Activated naive CD8-positive, alpha-beta T cell treated with anti-CD3 and anti-CD28 coated beads, Interleukin-2, amount 10 ng/mL, durations not matched to agents 7 days and 5 days (primary cell): ENCODE measurements at places on chromosomes 6 and 20.
A peak's percentile ranks its signal among the peaks of the same experiment; 100 is the strongest.

DNA sequence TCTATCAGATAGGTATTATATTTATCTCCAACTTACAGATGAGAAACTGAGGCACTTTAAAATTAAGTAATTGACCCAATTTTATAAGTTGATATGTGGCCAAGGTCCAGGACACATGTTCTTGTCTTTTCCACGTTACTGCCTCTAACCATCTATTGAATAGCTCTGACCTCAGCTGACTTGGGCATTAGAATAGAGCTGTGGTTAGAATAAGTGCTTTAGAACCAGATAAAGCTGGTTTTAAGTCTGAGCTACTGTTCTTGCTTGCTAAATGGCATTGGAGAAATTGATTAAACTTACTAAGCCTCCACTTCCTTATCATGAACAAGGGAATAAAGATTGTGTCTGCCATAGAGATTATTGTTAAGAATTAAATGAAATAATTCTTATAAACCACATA, 147.8 kb upstream of the DTNBP1 start:
- DNase-seq: no peak
- no peaks in the 10 kb centered on the region for H3K4me1 ChIP-seq
- H3K27ac ChIP-seq: no peak overlapping the region
- H3K27me3 ChIP-seq: peaks cover 14% of the 10 kb centered on the region
- H3K36me3 ChIP-seq: no peaks in the 10 kb centered on the region

- H3K27ac ChIP-seq: no peak overlapping the region
- DNase-seq: no peak
- H3K27me3 ChIP-seq: no peaks in the 10 kb centered on the region
These were observed 142.2 kb upstream of the SAMD5 start for GRCh38 chr6:147366290-147366689.

DNA sequence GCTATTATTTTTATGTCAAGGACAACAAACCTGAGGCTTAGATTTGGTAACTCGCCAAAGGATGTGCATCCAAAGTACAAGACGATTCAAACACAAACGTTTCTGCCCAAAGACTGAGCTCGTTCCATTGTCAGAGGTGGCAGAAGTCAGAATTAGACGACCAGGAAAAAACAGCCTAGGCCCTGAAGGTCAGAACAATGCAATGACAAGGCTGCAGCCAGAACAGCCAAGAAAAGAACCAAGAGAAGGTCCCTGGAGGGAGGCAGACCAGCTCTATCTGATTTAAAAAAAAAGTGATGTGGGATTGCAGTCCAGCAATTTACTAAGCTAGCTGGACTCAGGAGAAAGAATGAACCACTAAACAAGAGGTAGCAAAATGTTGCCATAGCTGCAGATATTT, 54.2 kb downstream of the NCOA7 start:
- no peak overlapping the region for H3K4me3 ChIP-seq
- H3K4me1 ChIP-seq: no peaks in the 10 kb centered on the region

DNA sequence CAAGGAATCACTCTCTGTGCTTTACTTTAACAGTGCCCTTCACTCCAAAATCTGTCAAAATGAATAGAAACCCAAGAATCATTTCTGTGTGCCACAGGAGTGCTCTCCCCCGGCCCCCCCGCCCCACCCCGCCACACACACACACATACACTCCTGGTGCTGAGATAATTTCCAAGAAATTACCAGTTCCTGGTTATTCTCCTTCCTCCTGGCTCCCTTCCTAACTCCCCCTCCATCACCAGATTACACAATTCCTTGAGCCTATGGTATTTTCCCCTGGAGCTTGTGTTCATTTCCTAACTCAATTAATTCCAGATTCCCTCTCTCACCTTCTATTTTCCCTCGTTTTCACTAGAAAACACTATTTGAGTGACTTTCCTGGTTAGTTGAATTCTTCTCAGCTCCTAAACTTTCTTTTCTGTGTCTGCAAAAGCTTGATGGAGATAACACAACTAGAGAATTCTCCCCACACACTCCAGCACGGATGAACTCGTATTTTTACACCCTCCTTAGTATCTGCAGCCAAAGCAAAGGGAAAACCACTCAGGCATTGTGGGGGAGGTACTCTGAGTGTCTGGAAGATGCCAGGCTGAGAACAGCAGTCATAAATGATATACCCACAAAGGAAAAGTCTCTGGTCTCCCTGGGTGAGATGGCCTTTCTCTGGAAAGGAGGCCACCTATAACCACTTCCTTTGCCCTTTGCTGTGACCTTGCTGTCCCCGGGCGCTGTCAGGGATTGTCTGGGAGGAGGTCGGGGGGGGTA, 1.9 kb upstream of the SLC24A3 start:
- peaks cover 55% of the 10 kb centered on the region for H3K27me3 ChIP-seq
- H3K4me1 ChIP-seq: peaks cover 1% of the 10 kb centered on the region
- DNase-seq: no peak
- H3K27ac ChIP-seq: no peak overlapping the region
- H3K36me3 ChIP-seq: no peaks in the 10 kb centered on the region

DNA sequence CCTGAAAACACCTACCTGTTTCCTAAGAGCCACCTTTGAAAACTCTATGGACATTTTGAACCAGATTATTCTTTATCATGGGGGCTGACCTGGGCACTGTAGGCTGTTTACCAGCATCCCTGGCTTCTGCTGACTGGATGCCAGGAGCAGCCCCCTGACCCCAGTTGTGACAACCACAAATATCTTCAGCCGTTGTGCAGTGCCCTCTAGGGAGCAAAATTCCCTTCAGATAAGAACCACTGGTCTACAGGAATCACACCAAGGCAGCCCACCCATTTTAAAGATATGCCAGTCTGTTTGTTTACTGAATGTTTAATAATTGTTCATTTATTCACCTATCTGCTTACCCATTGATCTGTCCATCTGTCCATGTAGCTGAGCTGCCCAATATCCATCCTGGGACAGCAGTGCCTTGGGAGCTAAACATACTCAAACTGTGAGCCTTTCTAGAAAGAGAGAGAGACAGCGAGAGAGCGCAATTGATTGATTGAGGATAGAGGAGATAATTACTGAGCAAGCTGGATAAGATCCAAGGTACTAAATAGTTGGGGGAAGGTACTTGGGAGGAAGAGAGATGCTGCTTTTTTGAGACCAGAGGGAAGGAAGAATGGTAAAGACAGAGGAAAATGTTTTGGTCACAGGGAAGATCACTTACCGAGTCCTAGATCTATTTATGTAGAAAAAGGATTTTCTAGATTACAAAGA, 276.8 kb downstream of the NRN1 start:
- H3K27me3 ChIP-seq: no peaks in the 10 kb centered on the region
- H3K36me3 ChIP-seq: no peaks in the 10 kb centered on the region

- no peak overlapping the region for H3K27ac ChIP-seq
- no peak overlapping the region for H3K4me3 ChIP-seq
- peaks cover 37% of the 10 kb centered on the region for H3K27me3 ChIP-seq
- no peaks in the 10 kb centered on the region for H3K36me3 ChIP-seq
- no peak for DNase-seq
- H3K4me1 ChIP-seq: peaks cover 13% of the 10 kb centered on the region
These were observed 3.6 kb downstream of the SULF2 start for GRCh38 chr20:47781632-47782031.

DNA sequence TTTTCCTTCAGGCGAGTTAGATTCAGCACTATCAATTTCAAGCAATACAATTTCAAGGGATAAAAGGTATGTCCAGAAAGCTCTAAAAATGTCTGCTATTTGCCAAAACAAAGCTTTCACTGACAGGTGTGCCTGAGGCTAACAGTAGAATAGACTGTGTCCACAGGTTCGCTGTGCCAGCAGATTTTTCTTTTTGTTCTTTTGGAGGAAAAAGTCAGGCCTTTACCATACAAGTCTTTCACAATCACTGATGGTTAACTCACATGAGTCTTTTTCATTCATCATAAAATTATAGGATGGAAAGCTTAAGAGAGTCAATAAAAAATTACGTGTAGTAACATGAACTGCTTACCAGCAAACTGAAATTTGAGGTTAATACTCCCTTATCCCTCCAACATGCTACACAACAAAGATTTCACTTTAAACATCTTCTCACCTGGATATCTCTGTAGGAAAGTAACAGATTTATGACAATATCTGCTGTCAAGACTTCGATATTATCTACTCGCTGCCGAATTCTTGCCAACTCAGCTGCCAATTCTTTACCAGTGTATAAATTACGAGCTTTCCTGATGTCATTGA, 95.4 kb downstream of the MAP3K5 start:
- no peak for DNase-seq
- H3K27ac ChIP-seq: no peak overlapping the region
- H3K4me1 ChIP-seq: peaks cover 13% of the 10 kb centered on the region
- peaks cover 10% of the 10 kb centered on the region for H3K36me3 ChIP-seq

- H3K4me3 ChIP-seq: peak overlapping the region; percentile 94
- no peaks in the 10 kb centered on the region for H3K27me3 ChIP-seq
- H3K27ac ChIP-seq: peak overlapping the region; percentile 98
These were observed 872 bp upstream of the RBM39 start for GRCh38 chr20:35742741-35743523.

DNA sequence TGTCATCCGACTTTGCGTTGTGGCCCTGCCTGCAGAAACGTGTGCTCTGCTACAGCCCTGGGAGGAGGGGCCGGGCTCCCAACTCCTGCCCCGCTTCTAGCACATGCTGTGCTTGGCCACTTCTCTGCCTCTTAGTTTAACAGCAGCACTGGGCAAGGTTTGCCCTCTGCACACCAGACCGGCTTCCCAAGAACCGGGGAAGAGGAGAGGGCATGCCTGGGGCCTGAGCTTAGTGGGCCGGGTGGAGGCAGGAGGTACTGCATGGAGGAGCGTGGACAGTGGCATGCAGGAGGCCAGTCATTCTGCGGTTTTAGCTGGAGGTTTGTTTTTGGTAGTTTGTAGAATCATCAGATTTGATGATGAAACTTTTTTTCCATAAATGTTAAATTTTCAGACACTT, 45.5 kb downstream of the CEP43 start:
- no peaks in the 10 kb centered on the region for H3K27me3 ChIP-seq
- H3K4me3 ChIP-seq: no peak overlapping the region
- peaks cover 19% of the 10 kb centered on the region for H3K36me3 ChIP-seq
- peaks cover 25% of the 10 kb centered on the region for H3K4me1 ChIP-seq
- H3K27ac ChIP-seq: no peak overlapping the region

DNA sequence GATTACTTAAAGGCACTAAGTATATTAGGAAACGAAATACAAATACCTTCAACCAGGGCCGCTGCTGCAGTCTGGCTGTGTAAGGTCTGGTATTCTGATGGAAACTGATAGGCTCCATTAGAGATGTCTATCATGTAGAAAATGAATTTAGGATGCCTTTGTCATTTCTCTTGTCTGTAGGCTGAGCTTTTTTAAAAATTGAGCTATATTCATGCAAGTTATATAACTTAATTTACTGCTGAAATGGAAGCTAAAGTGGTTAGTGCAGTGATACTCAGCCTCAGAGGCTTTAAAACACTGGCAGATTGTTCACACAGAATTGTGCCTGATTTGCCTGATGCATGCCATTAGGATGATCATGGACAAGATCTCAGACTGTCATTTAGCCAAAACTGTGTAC, 286.2 kb upstream of the QKI start:
- no peaks in the 10 kb centered on the region for H3K36me3 ChIP-seq
- no peak overlapping the region for H3K27ac ChIP-seq
- no peaks in the 10 kb centered on the region for H3K27me3 ChIP-seq
- no peak overlapping the region for H3K4me3 ChIP-seq
- no peak for DNase-seq

GRCh38 chr6:33427585-33428223, 7.8 kb downstream of the SYNGAP1 start:
- no peaks in the 10 kb centered on the region for H3K27me3 ChIP-seq
- peaks cover 68% of the 10 kb centered on the region for H3K4me1 ChIP-seq
- H3K27ac ChIP-seq: peak overlapping the region; percentile 83
- peak; percentile 73 for DNase-seq
- peaks cover 15% of the 10 kb centered on the region for H3K36me3 ChIP-seq
